ENCODE measurements at places on chromosomes 1 and 21. TPM values are rescaled to one million over a fixed set of nuclear protein-coding genes. Genes with fewer than 3 reads are reported as not detected.

The RGS5 gene
- total RNA-seq: 1.0 TPM

The ZNF644 gene
- 21.4 TPM for total RNA-seq

The CACHD1 gene
- total RNA-seq: 2.4 TPM

The MROH9 gene
- not detected for total RNA-seq

The ABCA4 gene
- total RNA-seq: not detected
